ENCODE measurements at places on chromosomes 3 and 15.
A peak's percentile ranks its signal among the peaks of the same experiment; 100 is the strongest.

- DNase-seq, result no peak
Measured at GRCh38 chr3:34727700-34728099, 911.6 kb upstream of the ARPP21 start.

- DNase-seq, result no peak
Measured at GRCh38 chr3:72176537-72177041, 391.6 kb upstream of the PROK2 start.

DNA sequence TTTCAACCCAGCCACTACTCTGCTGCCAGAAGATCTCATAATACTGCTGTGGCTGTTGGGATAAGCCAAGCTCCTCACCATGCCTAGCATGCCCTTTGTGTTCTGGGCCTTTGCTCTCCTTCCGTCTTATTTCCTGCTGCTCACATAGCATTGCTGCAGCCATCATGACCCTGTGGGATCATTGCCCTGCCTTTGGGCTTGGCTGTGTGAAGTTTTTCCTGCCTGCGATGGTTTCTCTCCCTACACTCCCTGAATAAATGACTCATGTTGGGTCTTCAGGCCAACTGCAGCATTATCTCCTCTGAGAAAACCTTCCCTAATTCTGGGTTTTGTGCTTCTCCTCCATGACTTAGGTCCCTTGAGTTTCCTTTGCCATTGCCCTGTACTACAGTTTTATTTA lies 20.8 kb upstream of the TRA2B start:
- DNase-seq, result no peak

- no peak for DNase-seq
Measured at GRCh38 chr3:58989163-58989562, 60.7 kb downstream of the CFAP20DC start.

DNA sequence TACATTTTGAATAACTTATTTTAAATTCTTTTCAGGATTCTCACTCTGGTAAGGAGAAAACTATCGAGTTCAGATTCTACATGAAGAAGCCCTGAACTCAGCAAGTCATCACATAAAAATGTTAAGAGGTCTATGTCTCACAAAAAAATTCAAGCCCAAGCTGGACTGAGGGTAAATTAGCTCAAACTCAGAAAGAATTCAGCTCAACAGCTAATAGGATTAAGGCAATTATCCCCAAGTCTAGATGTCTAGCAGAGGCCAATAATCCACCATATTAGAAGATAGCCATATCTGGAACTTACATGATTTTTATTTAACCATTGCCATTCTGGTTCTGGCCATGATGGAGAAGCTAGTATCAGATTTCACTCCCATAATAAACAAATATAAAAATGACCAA lies 909.7 kb downstream of the PLOD2 start:
- no peak for DNase-seq

- DNase-seq, result no peak
Measured at GRCh38 chr3:55923626-55924025, 436.5 kb upstream of the WNT5A start.

GRCh38 chr3:129277829-129278271 lies 820 bp upstream of the HMCES start:
- DNase-seq, result peak; percentile 55

GRCh38 chr3:13787533-13788132 lies 92.2 kb downstream of the WNT7A start:
- DNase-seq, result no peak

DNA sequence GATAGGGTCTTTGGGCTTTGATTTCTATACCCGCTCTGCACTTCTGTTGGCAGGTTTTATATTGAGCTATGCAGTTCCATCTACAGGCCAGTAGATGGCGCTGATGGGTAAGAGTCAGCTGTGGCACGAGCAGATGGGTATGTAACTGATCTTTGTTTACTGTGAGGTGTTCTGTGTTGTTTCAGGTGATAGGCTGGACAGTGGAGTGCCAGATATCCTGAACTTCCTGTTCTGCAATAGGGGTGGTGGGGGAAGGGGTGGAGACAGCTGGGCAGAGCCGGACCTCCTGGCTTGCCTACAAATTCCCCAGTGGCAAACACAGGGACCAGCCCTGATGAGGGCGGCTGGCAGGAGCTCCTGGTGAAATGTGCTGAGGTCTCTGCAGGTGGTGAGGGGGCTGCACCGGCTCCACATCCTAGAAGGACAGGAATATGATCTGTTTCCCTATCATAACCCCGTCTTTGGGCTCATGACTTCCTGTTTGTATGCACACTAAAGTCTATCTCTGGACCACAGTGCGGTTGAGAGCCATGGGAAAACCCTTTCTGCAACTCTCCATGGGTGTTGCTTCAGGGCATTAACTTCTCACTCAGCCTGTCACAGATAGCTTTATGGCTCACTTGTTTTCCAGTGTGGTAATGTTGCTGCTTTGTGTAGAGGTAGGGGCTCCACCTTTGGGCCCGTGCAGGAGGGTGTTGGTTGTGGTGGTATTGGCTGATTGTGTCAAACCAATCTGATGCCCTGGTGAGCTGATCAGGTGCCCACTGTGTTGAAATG lies 13.4 kb upstream of the FAM98B start:
- DNase-seq, result peak; percentile 85

DNA sequence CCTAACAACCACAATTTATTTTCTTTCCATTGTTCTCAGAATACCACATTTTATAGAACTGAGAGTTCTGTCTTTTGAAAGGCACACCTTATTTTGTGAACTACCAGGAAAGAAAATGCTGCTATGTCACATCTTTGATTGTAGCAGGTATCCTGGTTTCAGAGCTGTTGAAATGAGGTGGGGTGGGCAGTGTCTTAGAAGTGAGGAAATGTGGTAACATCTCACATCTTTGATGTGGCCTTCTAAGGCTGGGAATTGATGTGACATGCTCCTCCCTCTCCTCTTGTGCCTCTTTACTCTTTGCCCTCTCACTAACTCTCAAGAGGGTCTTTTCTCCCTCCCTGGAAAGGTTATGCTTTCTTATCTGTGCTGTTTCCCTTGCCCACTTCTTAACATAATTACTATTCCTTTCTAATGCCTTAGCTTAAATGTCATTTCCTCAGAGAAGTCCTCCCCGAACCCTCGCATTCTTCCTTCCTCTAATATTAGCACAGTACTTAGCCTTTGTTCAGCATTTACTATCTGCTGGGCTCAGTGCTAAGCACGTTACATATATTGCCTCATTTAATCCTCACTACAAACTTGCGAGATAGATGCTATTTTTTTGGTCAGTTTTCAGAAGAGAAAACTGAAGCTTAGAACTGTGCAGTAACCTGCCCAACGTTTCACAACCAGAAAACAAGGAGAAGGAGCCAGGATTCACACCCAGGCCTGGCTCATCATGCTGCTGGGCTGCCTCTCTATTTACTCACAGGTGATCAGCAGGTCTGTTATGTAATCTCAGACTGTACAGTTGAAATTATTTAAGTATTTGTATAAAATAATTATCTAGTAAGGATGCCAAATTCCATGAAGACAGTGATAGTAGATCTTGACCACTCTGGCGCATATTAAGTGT lies 24.0 kb upstream of the SPTSSB start:
- DNase-seq, result no peak

DNA sequence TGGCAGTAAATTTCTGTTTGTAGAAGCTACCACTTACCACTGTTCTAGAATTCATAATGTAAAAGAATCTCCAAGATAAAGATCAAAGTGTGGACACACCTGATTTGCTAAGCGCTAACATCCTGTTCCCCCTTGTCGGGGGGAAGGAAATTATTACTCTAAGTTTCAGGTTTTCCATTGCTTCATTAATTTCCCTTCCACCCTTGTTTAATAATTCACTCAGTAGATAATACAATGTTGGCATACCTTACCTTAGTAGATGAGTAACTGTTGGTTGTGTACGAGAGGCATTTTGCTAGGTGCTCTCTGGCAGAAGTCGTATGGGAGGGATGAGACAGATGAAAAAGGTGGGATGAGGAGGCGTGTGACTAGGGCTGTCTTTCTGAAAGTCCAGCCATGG lies 641.2 kb upstream of the ARRDC4 start:
- no peak for DNase-seq

DNA sequence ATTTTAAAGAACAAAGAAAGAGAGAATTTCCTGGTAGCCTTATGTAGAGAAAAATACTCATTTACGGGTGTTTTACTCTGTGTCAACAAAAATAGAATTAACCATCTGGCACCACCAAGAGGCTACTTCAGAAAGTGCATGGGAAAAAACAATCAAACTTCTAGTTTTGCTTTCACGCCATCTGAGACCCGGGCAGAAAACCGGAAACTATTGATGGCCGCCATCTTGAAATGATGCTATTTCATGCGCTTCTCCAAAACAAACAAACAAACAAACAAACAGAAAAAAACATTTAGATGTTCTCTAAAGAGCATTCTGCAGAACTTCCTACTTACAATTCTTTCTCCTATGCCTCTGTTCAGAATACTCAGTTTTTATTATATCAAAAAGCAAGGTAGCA lies 49.4 kb upstream of the SYNPR start:
- DNase-seq, result peak; percentile 75
